Activated T-helper 9 cell treated with anti-CD3 and anti-CD28 coated beads, Interleukin-2, amount 50 U/mL, for 16 hours (primary cell): ENCODE measurements at places on chromosomes 16 and 17.

DNA sequence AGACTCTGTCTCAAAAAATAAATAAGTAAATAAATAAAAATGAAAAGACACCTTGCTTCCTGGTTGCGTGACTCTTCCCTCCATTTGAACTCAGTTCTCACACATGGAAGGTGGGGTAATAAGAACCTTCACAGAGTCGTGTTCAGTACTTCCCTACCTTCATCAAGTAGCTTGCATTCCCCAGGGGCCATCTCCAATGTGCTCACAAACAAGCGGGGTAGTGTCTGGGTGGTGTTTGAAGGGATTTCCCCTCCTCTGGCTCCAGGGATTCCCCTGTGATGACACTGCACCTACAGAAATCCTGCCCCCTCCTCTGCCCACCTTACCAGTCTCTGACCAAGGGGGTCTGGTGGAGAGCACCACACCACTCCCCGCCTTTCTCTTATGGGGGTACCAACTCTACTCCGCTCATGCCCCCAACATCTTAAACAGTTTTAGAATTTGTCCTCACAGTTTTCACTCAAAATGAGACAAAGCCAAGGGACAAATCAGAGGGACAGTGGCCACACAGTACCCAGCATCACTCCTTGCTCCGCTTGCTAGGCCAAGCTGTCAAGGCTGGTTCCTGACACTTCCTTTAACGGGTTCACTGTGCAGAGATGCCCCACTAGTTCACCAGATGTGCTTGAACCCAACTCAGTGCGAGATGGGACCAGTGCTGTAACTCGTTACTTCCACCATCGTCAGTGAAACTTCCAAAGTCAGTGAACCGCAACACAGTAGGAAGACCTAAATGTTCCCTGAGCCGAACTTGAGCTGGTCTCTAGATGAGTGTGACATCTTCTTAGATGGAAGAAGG is 69.1 kb downstream of the COPRS start:
- no peak for DNase-seq

DNA sequence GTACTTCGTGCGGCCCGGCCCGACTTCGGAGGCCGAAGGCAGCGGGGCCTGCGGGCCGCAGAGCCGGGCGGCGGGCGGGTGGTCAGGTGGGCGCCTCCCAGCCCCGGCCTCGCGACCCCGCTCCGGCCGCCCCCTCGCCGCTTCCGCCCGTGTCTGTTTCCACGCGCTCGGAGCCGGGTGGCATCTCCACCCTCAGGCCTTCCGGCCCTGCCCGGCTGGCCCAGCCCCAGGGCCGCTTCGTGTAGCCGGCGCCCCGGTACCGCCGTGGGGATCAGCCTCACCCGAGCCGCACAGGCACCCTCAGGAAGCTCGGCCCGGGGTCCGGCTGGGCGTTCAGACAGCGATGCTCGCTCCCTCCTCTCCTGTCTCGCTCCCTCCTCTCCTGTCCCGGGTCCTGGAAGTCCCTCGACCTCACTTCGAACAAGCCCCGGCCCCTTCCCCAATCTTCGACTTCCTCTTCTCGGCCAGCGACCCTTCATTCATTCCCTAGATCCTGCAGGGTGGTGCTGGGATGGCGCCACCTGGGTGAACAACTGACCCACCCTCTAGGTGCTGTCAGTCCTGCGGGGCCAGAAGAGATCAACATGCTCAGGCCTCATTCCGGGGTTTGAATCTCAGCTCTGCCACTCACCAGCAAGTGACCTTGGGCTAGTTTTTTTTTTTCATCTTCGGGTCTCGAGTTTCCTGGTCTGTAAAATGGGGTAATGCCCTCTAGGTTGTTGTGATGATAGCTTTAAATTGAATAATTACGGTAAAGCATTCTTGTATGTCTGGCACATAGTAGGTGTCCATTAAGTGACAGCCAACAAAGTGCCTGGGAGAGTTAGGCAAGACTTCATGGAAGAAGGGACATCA is 610 bp downstream of the VPS4A start:
- peak; percentile 24 for DNase-seq

- DNase-seq = no peak
These were observed 73.4 kb downstream of the PLD6 start for GRCh38 chr17:17132746-17133145.

DNA sequence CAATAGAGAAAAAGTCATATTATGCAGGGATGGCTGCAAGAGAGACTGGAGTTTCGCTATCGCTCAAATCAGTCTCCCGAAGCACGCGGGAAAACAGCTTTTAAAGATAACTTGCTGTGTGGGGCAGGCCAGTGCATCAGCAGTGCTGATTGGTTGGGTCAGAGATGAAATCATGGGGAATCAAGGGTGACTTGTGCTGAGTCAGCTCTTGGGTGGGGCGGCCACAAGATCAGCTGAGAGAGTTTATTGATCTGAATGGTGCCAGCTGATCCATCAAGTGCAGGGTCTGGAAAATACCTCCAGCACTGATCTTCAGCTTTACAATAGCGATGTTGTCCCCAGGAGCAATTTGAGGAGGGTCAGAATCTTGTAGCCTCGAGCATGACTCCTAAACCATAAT is 430.5 kb downstream of the RBFOX1 start:
- no peak for DNase-seq

GRCh38 chr17:49254066-49254465 is 23.5 kb upstream of the PHOSPHO1 start:
- no peak for DNase-seq

DNA sequence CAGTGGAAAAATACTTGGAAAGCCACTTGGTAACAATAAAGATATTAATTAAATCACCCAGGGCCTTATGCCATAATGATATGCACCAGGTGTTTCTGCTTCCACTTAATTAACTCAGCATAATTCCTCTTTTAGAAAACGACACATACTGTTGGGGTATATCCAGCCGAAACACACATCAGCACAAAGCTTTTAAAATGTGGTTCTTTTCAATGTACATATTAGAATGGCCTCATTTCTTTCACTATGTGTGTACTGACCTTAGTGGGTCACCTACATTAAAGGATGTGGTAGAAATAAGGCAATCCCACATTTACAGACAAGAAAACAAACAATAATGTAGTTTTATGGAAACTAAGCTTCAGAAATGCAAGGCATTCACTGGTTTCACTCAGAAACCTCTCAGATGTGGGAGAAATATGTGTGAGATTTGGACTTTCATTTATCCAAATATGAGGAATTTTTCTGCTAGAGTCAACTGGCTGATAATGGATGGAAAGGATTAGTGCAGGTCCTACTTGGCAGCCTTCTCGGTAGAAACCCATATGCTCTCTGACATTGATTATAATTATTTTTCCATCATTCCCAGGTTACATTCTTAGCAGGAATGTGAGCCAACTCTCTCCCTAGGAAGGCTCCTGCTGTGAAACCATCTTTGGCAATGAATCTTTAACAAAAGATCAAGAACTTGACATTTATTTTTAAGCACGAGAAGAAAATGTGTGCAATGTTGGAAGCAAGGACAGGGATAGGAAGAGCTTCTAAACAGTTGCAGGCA is 66.7 kb upstream of the DHX40 start:
- no peak for DNase-seq

- no peak for DNase-seq
These were observed at the start of gene FGF11 for GRCh38 chr17:7439462-7440112. FGF11 (plus strand) TSS chr17:7439512; CDS start chr17:7439621, 109 bp downstream.
